ENCODE measurements at places on chromosomes 16 and 17.

GRCh38 chr16:9511389-9511788, 419.9 kb downstream of the HAPSTR1 start:
- DNase-seq = no peak

DNA sequence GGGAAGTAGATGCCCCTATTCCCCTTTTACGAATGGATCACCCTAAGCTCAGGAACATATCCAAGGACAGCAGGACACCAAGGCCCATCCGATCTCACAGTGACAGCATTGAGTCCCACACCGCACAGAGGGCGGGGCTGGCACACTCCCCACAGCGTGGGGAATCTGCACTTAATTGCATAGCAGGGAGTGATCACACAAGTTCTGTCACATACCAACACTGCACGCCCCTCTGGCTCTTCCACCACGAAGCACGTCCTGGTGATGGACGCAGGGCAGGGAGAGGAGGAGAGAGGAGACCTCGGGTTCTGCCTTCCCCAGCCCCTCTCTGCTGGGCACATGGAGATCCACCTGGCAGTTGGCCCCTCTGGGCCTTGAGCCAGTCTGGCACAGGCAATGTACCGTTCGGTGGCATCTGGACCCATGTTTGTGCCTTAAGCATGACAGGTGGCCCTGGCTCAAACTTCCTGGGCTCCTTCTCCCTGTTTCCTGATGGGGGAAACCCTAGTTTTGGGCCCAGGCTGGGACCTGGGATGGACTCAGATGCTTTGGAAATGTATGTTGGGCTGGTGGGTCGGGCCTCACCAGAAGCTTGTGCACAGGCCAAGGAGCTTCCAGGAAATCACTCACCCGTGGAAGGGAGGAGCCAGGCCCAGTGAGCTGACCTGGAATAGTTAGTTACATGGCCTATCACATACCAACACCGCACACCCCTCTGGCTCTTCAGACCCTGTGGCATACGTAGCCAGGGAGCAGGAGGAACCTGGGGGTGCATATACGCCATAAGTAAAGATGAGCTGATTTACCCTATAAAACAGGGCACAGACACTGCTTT, 35.1 kb upstream of the CREBBP start:
- no peak for DNase-seq

GRCh38 chr17:10251212-10251948, 53.0 kb upstream of the GAS7 start:
- no peak for DNase-seq

DNA sequence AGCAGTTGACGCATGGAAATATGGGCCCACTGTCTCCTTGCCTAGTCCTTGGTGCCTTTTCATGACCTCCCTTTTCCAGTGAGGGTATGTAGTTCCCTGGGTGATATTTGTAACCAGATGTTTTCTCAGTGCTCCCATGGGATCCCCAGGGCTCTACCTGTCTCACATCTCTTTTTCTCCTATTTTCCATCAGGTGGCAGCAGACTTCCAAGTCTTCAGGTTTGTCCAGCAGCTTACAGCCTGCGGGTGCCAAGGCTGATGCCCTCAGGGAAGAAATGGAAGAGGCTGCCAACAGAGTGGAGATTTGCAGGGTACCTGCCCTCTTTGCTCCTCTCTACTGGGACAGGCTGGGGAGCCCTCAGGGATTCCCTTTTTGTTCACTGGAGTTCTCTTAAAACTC, 89.1 kb downstream of the ELAC2 start:
- no peak for DNase-seq

DNA sequence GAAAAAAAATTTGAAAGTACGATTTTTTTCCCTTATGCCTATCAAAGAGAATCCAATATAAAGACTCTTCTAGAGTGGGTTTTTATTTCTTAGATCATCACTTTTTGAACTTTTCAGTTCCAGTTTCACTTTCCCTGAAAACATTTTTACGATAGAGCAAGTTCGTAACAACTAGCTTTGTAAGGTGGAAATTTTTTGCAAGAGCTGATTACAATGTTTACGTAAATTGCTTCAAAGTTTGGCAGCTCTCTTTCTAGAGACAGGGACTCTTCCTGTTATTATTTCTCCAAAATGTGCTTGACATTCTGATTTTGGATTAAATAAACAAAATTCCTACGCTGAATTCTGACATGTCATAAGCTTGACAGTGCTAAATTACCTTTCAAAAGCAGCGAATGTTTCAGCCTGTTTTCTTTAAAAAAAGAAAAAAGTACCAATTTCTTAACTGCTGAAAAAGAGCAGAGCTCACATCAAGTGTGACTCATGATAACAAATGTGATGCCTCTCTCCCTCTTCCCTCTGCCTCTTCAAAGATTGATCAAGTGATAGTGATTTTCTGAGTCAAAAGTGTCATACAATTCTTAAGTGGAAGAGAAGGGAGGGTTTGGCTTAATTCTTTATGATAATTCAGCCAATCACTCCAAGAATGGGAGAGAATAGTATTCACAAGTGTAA, 175.2 kb downstream of the KCNJ2 start:
- no peak for DNase-seq

- no peak for DNase-seq
Measured at GRCh38 chr17:49450735-49451134, 36.1 kb upstream of the PHB1 start.

DNA sequence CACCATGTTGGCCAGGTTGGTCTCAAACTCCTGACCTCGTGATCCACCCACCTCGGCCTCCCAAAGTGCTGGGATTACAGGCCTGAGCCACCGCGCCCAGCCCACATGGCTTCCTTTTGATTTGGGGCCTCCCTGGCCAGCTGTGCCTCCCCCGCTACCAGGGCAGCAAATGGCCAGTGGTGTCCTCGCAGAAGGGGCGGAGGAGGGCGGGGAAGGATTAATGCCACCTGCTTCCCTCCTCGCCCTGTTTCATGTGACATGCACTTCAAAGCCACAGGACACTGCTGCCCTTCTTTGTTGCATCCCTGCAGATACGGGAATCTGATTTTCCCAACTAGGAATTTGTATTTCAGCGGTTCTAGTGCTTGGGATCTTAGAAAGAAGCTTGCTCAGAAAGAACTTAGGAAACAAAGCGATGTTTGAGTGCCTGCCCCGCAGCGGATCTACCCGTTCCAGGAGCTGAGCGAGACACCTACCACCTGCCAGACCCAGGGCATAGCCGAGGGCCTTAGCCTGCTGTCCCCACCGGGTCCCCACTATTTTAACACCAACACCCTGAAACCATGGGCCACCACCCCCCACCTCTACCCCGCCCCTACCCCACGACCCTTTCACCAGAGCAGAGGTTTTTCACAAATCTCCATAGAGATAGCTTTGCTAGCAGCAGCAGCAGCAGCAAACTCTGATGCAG, 37.7 kb upstream of the CCDC182 start:
- DNase-seq = no peak

DNA sequence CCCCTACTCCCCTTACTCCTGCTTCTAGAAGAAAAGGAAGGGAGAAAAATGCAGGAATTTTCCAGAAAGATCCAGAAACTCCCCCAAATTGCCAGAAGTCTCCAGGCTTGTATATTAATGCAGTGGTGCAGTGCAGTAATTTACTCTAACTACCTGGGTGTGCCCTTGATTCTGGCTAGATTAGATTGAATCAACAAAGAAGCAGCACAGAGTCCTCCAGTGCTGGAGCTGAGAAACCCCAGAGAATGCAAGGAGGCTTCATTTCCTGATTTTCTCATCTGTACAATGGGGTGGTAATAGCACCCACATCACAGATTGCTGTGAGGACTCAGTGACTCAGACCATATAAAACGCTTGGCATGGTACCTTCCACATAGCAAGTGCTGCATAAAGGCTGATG, 247.3 kb upstream of the RPL38 start:
- DNase-seq = no peak

DNA sequence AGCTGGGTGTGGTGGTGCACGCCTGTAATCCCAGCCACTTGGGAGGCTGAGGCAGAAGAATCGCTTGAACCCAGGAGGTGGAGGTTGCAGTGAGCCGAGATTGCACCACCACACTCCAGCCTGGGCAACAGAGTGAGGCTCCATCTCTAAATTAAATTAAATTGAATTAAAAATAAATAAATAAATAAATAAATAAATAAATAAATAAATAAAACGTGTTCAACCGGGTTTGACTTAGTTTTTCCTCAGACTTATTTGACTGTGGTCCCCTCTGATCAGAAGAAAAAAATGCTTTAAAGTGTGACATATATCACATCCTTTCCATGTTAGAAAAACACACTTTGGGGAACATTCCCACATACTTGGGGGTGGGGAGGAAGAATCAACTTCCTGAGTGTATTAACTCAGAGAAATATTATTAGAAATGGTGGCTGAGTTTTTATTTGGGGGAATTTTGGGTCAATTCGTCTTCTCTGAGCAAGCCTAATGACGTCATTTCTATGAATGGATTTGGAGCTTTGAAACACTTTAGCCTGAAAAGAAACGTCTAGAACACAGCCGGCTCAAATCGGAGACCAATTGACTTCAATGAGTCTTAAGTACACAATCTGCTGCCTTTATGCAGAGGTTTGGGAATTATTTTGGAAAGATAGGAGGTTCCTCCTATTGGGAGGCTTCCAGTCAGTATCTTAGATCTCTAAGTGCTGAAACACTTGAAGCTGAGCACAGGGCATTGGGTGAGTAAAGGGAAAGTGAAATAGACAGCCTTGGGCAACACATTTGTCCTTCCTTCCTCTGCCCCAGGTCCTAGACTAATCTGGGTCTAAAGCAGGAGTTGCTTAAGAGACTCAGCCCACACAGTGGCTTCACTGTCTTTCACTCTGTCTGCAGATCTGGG, 132.6 kb downstream of the PITPNC1 start:
- DNase-seq = no peak

DNA sequence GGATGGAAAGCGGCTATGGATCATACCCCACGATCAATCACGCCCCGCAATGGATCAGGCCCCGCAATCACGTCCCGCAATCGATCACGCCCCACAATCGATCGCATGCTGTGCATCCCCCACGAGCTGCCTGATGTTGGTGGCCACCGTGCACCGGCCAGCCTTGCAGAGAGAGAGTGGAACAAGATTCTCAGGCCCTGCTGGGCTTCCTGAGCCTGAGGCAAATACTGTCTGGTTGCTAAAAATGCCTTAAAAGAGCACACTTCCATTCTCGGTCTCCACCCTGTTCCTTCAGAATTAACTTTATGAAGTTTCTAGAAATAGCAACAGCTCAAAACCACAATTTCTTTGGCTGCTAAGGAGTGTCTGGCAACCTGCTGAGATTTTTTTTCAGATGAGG, 81.5 kb downstream of the VPS53 start:
- no peak for DNase-seq

GRCh38 chr16:12728469-12728868, 75.2 kb downstream of the CPPED1 start:
- DNase-seq = no peak

GRCh38 chr16:74926805-74927204, 58.1 kb downstream of the WDR59 start:
- DNase-seq = no peak

DNA sequence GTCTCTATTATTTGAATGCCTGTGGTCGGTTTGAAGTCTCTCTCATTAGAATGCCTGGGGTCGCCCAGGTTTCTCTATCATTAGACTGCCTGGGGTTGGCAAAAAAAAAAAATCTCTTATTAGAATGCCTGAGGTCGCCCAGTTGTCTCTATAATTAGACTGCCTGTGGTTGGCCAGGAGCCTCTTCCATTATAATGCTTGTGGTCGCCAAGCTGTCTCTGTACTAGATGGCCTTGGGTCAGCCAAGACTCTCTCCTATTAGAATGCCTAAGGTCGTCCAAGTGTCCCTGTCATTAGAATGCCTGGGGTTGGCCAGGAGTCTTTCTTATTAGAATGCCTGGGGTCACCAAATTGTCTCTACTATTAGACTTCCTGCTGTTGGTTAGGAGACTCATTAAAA, 2228.4 kb downstream of the TP53TG3F start:
- DNase-seq = no peak

DNA sequence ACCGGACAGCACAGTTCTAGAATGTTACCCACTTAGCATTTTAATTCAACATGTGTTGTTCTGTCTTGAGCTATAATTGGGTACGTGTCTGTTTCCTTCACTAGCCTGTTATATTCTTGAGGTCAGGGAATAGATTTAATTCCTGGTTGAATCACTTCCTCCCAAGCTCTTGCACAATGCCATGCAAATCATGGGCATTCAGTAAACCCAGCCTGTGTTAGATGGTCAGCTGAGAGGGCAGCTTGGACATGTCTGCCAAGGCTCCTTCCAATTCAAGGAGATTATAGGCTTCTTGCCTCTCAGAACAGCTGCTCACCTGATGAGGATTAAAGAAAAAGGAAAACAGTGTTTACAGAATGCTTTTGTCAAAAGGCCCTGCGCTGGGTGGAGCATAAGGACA, 12.6 kb downstream of the C1QTNF1 start:
- no peak for DNase-seq

DNA sequence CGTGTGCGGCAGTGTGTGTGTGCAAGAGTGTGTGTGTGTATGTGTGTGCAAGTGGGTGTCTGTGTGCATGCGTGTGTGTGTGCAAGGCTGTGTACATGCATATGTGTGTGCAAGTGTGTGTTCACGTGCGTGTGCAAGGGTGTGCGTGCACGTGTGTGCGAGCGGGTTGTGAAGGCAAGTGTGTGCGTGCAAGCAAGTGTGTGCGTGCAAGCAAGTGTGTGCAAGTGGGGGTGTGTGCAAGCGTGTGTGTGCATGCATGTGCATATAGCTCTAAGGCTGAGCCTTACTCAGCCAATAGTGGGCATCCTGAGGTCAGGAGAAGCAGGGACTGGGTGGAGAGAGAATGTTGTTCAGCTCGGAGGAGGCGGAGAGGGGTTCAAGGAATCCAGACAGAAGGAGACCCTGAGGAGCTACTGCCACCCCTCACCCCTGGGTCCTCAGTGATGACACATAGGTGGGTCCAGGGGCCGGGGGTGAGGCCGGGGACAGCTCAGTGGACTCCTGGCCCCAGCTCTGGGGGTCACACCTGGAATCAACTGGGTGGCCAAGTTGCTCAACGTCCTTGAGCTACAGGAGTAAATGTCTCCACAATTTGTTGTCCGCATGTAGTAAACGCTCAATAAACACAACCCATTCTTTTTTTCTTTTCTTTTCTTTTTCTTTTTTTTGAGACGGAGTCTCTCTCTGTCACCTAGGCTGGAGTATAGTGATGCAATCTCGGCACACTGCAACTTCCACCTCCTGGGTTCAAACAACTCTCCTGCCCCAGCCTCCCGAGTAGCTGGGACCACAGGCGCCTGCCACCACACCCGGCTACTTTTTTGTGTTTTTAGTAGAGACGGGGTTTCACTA, 1.8 kb downstream of the PRR29 start:
- no peak for DNase-seq
